ENCODE measurements at places on chromosomes 5 and 9.
A peak's percentile ranks its signal among the peaks of the same experiment; 100 is the strongest.

DNA sequence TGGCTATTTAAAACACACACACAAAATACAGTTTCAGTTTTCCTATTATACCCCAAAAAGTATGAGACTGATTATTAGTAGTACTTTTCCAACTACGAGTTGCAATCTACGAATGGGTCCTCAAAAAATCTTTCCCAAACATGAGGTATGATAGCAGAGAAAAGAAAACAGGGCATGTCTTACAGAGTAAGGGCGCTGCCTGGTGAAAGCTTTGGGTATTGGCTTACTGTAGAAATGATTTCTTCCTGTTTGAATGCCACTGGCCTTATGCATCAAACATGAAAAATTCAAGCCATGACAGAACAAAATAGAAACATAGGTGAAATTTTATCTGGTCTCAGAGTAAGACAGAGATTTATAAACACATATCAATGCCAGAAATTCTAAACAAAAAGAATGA, 448.0 kb downstream of the SPOCK1 start:
- H3K4me3 ChIP-seq, result no peak overlapping the region
- no peak for DNase-seq
- no peak overlapping the region for H3K27ac ChIP-seq
- H3K4me1 ChIP-seq, result no peaks in the 10 kb centered on the region
- H3K27me3 ChIP-seq, result no peaks in the 10 kb centered on the region

GRCh38 chr5:72242796-72243475, 77.1 kb downstream of the MRPS27 start:
- H3K27ac ChIP-seq, result peak overlapping the region; percentile 80
- H3K36me3 ChIP-seq, result peaks cover under 1% of the 10 kb centered on the region
- DNase-seq, result peak; percentile 57
- H3K27me3 ChIP-seq, result no peaks in the 10 kb centered on the region
- no peak overlapping the region for H3K4me3 ChIP-seq
- H3K4me1 ChIP-seq, result peaks cover 45% of the 10 kb centered on the region

- H3K36me3 ChIP-seq, result no peaks in the 10 kb centered on the region
- peaks cover 17% of the 10 kb centered on the region for H3K4me1 ChIP-seq
- H3K27ac ChIP-seq, result no peak overlapping the region
- DNase-seq, result peak; percentile 30
- no peak overlapping the region for H3K4me3 ChIP-seq
- H3K27me3 ChIP-seq, result peaks cover 31% of the 10 kb centered on the region
These were observed 2.3 kb downstream of the HAPLN1 start for GRCh38 chr5:83718195-83718825.

- no peak overlapping the region for H3K27ac ChIP-seq
- no peak overlapping the region for H3K4me3 ChIP-seq
- H3K27me3 ChIP-seq, result no peaks in the 10 kb centered on the region
- no peak for DNase-seq
- no peaks in the 10 kb centered on the region for H3K36me3 ChIP-seq
These were observed 118.6 kb downstream of the SPEF2 start for GRCh38 chr5:35736280-35736679.

DNA sequence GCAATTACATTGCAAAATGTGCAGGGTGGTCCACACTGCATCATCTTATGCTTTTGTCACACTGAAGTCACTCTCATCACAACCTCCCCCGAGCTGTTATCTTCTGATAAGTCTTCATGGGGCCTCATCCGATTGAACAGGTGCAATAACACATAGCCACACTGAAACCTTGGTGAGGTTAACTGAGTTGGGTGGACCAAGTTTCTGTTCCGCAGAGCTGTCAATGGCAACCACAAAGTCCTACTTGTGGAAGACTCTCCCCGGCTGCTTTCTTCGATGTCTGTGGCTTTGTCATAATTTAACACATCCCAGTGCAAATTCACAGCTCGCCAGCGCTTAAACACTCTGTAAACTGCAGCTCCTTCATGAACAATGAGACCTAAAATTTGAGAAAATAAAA, 112.2 kb downstream of the MARCHF11 start:
- no peak overlapping the region for H3K27ac ChIP-seq
- H3K27me3 ChIP-seq, result no peaks in the 10 kb centered on the region
- H3K4me1 ChIP-seq, result no peaks in the 10 kb centered on the region
- no peak for DNase-seq
- no peaks in the 10 kb centered on the region for H3K36me3 ChIP-seq

GRCh38 chr5:137394380-137394779, 104.7 kb downstream of the SPOCK1 start:
- H3K4me3 ChIP-seq, result no peak overlapping the region
- no peak for DNase-seq
- H3K27me3 ChIP-seq, result no peaks in the 10 kb centered on the region
- H3K27ac ChIP-seq, result no peak overlapping the region
- no peaks in the 10 kb centered on the region for H3K36me3 ChIP-seq

DNA sequence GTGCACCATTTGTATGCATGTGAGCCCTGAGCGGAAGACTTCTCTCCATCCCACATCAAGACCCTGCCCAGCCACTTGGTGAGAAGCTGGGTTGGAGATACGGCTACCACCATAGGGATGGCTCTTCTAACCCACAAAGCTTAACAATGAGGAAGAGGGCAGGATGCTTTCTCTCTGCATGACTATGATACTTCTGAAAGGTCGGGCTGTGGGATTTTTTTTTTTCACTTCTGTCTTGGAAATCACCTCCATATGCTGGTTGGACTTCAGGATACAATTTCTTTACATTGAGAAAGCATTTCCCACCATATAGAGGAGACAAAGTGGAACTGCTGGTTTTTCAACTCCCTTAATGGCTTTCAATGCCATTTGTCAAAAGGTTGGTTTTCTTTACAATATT, 30.5 kb downstream of the ZNF366 start:
- H3K27me3 ChIP-seq, result no peaks in the 10 kb centered on the region
- H3K27ac ChIP-seq, result no peak overlapping the region
- H3K4me1 ChIP-seq, result no peaks in the 10 kb centered on the region
- H3K4me3 ChIP-seq, result no peak overlapping the region

GRCh38 chr5:138712791-138713190, 40.4 kb upstream of the CTNNA1 start:
- H3K4me1 ChIP-seq, result no peaks in the 10 kb centered on the region
- H3K27me3 ChIP-seq, result no peaks in the 10 kb centered on the region
- no peak overlapping the region for H3K27ac ChIP-seq
- no peak overlapping the region for H3K4me3 ChIP-seq
- no peaks in the 10 kb centered on the region for H3K36me3 ChIP-seq

GRCh38 chr5:161391016-161391415, 155.5 kb downstream of the GABRB2 start:
- no peaks in the 10 kb centered on the region for H3K27me3 ChIP-seq
- no peak for DNase-seq
- H3K36me3 ChIP-seq, result no peaks in the 10 kb centered on the region
- no peak overlapping the region for H3K4me3 ChIP-seq
- no peaks in the 10 kb centered on the region for H3K4me1 ChIP-seq
- no peak overlapping the region for H3K27ac ChIP-seq

DNA sequence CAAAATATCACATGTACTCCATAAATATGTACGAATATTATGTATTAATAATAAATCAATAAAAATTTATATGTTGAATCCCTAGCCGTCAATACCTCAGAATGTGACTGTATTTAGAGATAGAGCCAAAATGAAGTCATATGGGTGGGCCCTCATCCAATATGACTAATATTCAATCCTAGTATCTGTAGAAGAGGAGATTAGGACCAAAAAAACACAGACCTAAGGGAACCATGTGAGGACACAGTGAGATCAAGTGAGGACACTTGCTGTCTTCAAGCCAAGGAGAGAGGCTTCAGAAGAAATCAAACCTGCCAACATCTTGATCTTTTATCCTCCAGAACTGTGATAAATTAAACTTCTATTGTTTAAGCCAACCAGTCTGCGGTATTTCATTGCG, 3.7 kb upstream of the AMACR start:
- H3K4me3 ChIP-seq, result no peak overlapping the region
- no peaks in the 10 kb centered on the region for H3K36me3 ChIP-seq
- H3K27ac ChIP-seq, result no peak overlapping the region
- DNase-seq, result no peak
- H3K27me3 ChIP-seq, result no peaks in the 10 kb centered on the region
- H3K4me1 ChIP-seq, result peaks cover 27% of the 10 kb centered on the region

DNA sequence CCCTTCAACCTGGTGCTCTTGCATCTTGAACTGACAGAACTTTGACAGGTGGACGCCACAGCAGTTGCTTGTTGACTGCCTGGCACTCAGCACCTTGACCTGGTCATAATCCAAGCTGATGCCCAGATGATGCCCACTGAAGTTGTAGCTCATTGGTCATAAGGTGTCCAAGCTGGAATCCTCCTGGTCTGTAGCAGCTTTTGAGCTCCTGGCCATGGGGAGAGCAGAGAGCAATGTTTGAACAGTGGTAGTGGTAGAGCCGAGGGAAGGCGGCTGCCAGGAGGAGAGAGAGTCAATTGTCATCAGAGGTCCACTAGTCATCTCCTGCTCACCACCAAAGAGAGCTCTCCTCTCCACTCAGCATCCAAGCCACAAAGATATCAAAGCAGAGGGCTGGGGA, 23.3 kb downstream of the CSF2 start:
- no peak overlapping the region for H3K27ac ChIP-seq
- no peak overlapping the region for H3K4me3 ChIP-seq
- DNase-seq, result no peak
- H3K27me3 ChIP-seq, result no peaks in the 10 kb centered on the region
- H3K4me1 ChIP-seq, result no peaks in the 10 kb centered on the region
- H3K36me3 ChIP-seq, result no peaks in the 10 kb centered on the region

- no peak for DNase-seq
- no peak overlapping the region for H3K4me3 ChIP-seq
- no peak overlapping the region for H3K27ac ChIP-seq
- no peaks in the 10 kb centered on the region for H3K36me3 ChIP-seq
- H3K27me3 ChIP-seq, result no peaks in the 10 kb centered on the region
These were observed 498.1 kb upstream of the TNC start for GRCh38 chr9:115615821-115616665.

GRCh38 chr5:85967681-85968080, 650.1 kb upstream of the COX7C start:
- no peaks in the 10 kb centered on the region for H3K4me1 ChIP-seq
- no peaks in the 10 kb centered on the region for H3K36me3 ChIP-seq
- H3K27me3 ChIP-seq, result no peaks in the 10 kb centered on the region
- DNase-seq, result no peak
- no peak overlapping the region for H3K4me3 ChIP-seq

DNA sequence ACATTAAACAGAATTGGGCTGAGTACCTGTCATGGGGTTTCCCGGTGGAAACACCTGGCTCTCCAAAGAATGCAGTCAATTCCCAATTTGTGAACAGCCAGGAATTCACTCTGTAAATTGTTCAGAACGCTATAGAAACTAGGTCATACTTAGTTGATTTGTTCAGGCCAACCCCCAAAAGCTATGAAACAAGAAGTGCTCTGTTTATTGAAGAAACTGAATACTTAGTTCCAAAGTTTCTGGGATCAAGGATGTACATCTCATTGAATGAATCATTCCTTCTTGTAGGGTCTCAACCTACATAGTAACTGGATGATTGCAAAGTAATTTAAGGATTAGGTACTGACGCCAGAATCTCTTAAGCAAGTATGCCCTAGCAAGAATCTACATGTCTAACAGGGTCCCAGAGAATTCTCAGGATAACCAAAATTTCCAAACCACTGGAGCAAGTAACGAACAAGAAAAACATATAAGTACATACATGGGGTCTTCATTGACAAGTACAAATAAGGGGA, 659 bp upstream of the TUSC1 start:
- peak overlapping the region; percentile 99 for H3K27ac ChIP-seq
- peaks cover 6% of the 10 kb centered on the region for H3K27me3 ChIP-seq
- no peak for DNase-seq
- peak overlapping the region; percentile 85 for H3K4me3 ChIP-seq
- peaks cover 22% of the 10 kb centered on the region for H3K4me1 ChIP-seq

- peak; percentile 49 for DNase-seq
- no peak overlapping the region for H3K27ac ChIP-seq
- no peaks in the 10 kb centered on the region for H3K4me1 ChIP-seq
- H3K36me3 ChIP-seq, result no peaks in the 10 kb centered on the region
These were observed 461.3 kb upstream of the CLINT1 start for GRCh38 chr5:158320178-158320674.

GRCh38 chr5:91794455-91794854, 411.3 kb upstream of the ARRDC3 start:
- H3K36me3 ChIP-seq, result no peaks in the 10 kb centered on the region
- H3K4me1 ChIP-seq, result no peaks in the 10 kb centered on the region
- H3K27ac ChIP-seq, result no peak overlapping the region
- no peak for DNase-seq
- no peaks in the 10 kb centered on the region for H3K27me3 ChIP-seq
- H3K4me3 ChIP-seq, result no peak overlapping the region

DNA sequence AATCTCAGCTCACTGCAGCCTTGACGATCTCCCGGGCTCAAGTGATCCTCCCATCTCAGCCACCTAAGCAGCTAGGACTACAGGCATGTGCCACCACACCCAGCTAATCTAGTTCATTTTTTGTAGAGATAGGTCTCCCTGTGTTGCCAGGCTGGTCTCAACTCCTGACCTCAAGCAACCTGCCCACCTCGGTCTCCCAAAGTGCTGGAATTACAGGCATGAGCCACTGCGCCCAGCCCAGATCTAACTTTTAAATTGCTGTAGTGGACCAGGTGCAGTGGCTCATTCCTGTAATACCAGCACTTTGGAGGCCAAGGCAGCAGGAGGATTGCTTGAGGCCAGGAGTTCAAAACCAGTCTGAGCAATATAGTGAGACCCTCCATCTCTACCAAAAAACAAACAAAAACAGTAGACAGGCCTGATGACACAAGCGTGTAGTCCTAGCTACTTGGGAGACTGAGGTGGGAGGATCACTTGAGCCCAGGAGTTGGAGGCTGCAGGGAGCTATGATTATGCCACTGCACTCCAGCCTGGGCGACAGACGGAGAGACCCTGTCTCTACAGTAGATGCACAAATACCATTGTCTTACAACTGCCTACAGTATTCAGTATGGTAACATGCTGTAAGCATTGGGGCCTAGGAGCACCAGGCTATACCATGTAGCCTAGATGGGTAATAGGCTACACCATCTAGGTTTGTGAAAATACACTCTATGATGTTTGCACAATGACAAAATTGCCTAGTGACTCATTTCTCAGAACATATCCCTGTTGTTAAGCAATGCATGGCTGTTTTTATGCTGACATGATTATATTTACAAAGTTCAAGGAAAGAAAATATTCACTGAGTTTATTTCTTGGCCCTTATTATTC, 1.5 kb upstream of the SIT1 start:
- no peak for DNase-seq
- H3K27me3 ChIP-seq, result no peaks in the 10 kb centered on the region
- peaks cover 56% of the 10 kb centered on the region for H3K4me1 ChIP-seq
- H3K27ac ChIP-seq, result peak overlapping the region; percentile 56
- H3K4me3 ChIP-seq, result no peak overlapping the region
- no peaks in the 10 kb centered on the region for H3K36me3 ChIP-seq

DNA sequence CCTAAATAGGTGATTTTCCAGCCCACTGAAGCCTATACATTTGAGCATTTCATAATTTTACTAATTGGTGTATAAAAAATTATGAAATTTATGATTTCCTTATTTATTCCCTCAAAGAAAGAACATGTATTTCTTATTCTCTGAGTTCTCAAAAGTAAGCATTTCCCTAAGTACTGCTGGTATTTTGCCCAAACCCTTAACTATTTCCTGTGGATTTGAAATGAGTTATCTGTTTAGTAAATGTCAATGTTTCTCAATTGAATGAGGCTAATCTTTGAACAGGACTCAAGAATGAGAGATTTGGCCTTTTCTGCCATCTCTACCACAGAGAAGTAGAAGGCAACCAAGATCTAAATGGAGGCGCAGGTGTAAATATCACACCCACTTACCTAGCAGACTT, 751.7 kb downstream of the TLE1 start:
- no peak overlapping the region for H3K27ac ChIP-seq
- H3K4me3 ChIP-seq, result no peak overlapping the region
- no peak for DNase-seq
- no peaks in the 10 kb centered on the region for H3K27me3 ChIP-seq

GRCh38 chr9:129146441-129146941, 31.6 kb downstream of the IER5L start:
- peak overlapping the region; percentile 98 for H3K27ac ChIP-seq
- no peaks in the 10 kb centered on the region for H3K27me3 ChIP-seq
- peaks cover 85% of the 10 kb centered on the region for H3K36me3 ChIP-seq
- peak; percentile 79 for DNase-seq
